CD4-positive, alpha-beta T cell (primary cell): ENCODE measurements at places on chromosomes 11 and 22. TPM values are rescaled to one million over a fixed set of nuclear protein-coding genes. Genes with fewer than 3 reads are reported as not detected.
A peak's percentile ranks its signal among the peaks of the same experiment; 100 is the strongest.

GRCh38 chr22:37896939-37897338, 9.2 kb upstream of the MICALL1 start:
- H3K36me3 ChIP-seq, result peaks cover 4% of the 10 kb centered on the region
- H3K27me3 ChIP-seq, result no peaks in the 10 kb centered on the region
- H3K4me1 ChIP-seq, result peaks cover 26% of the 10 kb centered on the region
- H3K4me3 ChIP-seq, result no peak overlapping the region
- DNase-seq, result no peak
- peak overlapping the region; percentile 75 for H3K27ac ChIP-seq

Gene APOC3
- total RNA-seq, result not detected

GRCh38 chr11:3232956-3233355, 739 bp upstream of the MRGPRE start:
- DNase-seq, result no peak
- no peak overlapping the region for H3K4me3 ChIP-seq
- H3K27me3 ChIP-seq, result no peaks in the 10 kb centered on the region
- no peaks in the 10 kb centered on the region for H3K4me1 ChIP-seq
- no peak overlapping the region for H3K27ac ChIP-seq
- no peaks in the 10 kb centered on the region for H3K36me3 ChIP-seq

Gene OR52N4
- total RNA-seq, result 0.96 TPM

Gene SCN2B
- not detected for total RNA-seq

Gene TBX1
- total RNA-seq, result not detected

Gene AGBL2
- total RNA-seq, result 3.6 TPM

- no peak overlapping the region for H3K4me3 ChIP-seq
- DNase-seq, result no peak
- no peaks in the 10 kb centered on the region for H3K36me3 ChIP-seq
- H3K4me1 ChIP-seq, result no peaks in the 10 kb centered on the region
- no peak overlapping the region for H3K27ac ChIP-seq
Observed at GRCh38 chr11:120615391-120615790, 103.8 kb downstream of the GRIK4 start.

DNA sequence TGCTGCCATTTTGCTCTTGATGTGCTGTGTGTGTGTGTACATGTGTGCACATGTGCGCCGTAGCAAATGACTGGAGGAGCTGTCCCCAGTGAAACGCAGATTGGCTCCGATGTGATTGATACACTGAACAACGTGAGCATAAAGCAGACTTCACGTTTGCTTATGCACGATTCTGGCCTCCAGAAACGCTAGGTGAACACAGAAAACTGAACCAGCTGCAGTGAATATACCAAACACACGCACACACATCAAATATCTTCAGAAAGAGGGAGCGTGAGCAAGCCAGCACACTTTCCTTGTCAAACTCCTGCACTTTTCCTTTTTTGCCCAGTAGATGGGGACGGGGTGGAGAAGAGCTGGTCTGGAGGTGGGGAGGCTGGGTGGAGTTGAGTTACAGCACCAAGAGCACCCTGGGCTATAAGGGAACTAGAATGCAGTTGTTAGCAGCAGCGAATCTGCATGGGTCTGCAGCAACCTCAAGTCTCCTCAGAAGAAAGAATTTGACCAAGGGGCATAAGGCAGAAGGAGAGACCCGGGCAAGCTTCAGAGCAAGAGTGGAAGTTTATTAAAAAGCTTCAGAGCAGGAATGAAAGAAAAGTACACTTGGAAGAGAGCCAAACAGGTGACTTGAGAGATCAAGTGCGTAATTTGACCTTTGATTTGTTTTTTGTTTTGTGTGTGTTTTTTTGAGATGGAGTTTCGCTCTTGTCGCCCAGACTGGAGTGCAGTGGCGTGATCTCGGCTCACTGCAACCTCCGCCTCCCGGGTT, 77.8 kb upstream of the CADM1 start:
- H3K4me3 ChIP-seq, result no peak overlapping the region
- no peak overlapping the region for H3K27ac ChIP-seq
- H3K4me1 ChIP-seq, result no peaks in the 10 kb centered on the region
- no peaks in the 10 kb centered on the region for H3K36me3 ChIP-seq

Gene LBHD1
- total RNA-seq, result 10.4 TPM
